ENCODE measurements at places on chromosomes 11 and 22. TPM values are rescaled to one million over a fixed set of nuclear protein-coding genes. Genes with fewer than 3 reads are reported as not detected.

OR8G1 gene
- not detected for polyA plus RNA-seq

TMA7B gene
- polyA plus RNA-seq: not detected

ADORA2A gene
- polyA plus RNA-seq: 0.37 TPM

RIC3 gene
- polyA plus RNA-seq: 0.88 TPM

SLC25A1 gene
- polyA plus RNA-seq: 27.7 TPM

STK33 gene
- 0.18 TPM for polyA plus RNA-seq

KCNQ1 gene
- not detected for polyA plus RNA-seq

OR52J3 gene
- polyA plus RNA-seq: not detected

HSPB2 gene
- 0.08 TPM for polyA plus RNA-seq

NRIP3 gene
- polyA plus RNA-seq: 1.0 TPM

POU2F3 gene
- 0.96 TPM for polyA plus RNA-seq

SLC22A24 gene
- polyA plus RNA-seq: not detected

OR4D5 gene
- not detected for polyA plus RNA-seq

- DNase-seq: peak; percentile 99
These were observed 7.4 kb upstream of the TH start for GRCh38 chr11:2178906-2179494.

DNA sequence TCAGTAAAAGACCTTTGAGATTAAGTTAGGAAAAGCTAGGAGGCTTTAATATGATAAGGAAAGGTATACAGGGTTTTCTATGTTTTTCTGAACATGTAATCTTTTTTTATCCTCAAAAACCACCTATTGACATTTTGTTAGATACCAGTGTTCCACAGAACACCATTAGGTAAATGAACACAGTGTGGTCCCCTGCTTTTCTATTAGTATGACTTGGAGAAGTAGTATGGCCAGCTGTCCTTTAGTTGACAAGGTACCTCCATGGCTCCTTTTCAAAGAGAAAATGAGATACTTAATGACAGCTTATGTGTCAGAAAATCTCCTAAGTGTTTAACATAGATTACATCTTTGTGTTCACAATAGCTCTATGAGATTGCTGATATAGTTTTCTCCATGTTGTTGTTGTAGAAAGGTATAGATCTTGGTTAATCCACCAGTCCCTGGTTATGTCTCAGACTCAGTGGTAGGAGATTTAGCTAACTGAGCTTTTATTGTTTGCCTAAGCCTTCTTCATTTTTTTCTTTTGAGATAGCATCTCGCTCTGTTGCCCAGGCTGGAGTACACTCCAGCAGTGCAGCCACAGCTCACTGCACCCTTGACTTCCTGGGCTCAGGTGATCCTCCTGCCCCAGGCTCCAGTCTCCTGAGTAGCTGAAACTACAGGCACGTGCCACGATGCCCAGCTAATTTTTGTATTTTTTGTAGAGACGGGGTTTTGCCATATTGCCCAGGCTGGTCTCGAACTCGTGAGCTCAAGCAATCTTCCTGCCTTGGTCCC, 46.0 kb downstream of the STIM1 start:
- DNase-seq: no peak

GRCh38 chr11:70016666-70017367, 61.3 kb upstream of the ANO1 start:
- peak; percentile 60 for DNase-seq

DNA sequence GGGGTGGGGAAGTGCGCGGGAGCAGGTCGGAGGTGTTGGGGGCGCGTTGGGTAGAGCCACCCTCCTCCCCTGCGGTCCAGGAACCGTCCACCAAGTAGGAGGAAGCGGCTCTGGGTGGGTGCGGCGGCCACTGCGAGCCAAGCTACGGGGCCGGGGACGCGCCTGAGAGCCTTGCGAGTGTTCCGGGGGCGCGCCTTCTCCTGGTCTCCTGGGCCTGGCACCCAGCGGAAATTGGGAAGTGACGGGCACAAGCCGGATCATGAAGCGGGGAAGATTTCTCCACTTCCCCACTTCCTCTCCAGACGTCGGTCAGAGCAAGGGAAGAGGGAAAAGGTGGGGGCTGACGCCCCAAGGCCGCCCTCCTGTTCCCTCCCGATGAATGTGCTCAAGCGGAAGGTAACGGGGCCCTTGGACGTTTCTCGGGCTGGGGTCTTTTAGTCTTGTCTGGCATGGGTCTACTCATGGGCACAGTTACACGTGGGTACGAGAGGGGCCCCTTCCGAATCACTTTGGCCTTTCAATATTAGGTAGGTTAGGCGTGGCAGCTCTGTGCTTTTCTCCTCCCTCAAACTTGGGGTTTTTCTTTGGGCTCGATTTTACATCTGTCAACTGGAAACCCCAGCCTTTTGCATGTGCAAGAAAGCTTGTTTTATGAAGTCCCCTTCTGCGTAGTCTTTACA, 865 bp downstream of the RBM14 start:
- DNase-seq: no peak

GRCh38 chr11:665062-665703, 28.1 kb downstream of the DRD4 start:
- no peak for DNase-seq

- DNase-seq: no peak
These were observed 172.1 kb downstream of the DYNC2H1 start for GRCh38 chr11:103281301-103281700.

GRCh38 chr11:113538451-113539412, 63.5 kb upstream of the DRD2 start:
- DNase-seq: no peak

- no peak for DNase-seq
These were observed 15.0 kb downstream of the SYT13 start for GRCh38 chr11:45270946-45271716.

- no peak for DNase-seq
These were observed 7.4 kb upstream of the SLC22A12 start for GRCh38 chr11:64583296-64584262.

- no peak for DNase-seq
These were observed 32.3 kb downstream of the ACO2 start for GRCh38 chr22:41501209-41501608.

GRCh38 chr11:113571531-113571930, 96.3 kb upstream of the DRD2 start:
- DNase-seq: no peak

GRCh38 chr11:83663988-83664387, 377.8 kb upstream of the CCDC90B start:
- DNase-seq: no peak

- DNase-seq: no peak
These were observed 13.8 kb downstream of the CARS1 start for GRCh38 chr11:3043315-3043871.

DNA sequence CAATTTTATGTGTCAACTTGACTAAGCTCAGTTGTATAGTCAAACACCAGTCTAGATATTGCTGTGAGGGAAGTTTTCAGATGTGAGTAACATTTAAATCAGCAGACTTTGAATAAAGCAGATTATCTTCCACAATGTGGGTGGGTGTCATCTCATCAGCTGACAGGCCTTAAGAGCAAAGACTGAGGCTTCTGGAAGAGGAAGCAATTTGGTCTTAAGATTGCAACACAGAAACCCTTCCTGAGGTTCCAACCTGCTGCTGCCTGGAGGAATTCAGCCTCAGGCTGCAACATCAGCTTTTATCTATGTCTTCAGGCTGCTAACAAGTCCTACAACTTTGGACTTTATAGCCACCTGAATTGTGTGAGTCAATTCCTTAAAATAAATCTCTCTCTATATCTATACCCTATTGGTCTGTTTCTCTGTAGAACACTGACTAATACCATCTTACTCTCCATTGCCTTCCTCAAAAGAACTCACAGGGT, 277.2 kb upstream of the PLET1 start:
- DNase-seq: peak; percentile 82

- no peak for DNase-seq
These were observed at the start of gene BCR for GRCh38 chr22:23180301-23180892. TSS of gene BCR (plus strand) at chr22:23180509. CDS start at chr22:23180961, 452 bp downstream.

Data from keratinocyte (primary cell).